ENCODE measurements at places on chromosomes 2 and 18.

DNA sequence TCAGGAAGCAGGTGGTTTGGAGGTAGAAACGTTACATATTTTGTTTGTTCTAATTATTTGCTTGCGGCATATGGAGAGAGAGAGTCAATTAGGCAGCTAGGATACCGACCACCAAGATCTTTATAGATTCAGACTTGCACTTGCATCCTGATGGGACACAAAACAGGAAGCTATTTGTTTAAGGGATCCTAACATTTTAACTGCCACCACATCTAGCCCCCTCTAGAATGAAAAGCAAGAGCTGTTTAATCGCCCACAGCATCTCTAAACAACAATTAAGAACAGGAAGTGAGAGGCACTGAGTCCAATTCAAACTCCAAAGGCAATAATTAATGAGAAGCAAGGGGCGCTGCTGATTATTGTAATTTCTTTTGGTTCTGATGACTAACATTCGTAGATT lies 182.0 kb upstream of the LINC00305 start:
- DNase-seq = no peak

DNA sequence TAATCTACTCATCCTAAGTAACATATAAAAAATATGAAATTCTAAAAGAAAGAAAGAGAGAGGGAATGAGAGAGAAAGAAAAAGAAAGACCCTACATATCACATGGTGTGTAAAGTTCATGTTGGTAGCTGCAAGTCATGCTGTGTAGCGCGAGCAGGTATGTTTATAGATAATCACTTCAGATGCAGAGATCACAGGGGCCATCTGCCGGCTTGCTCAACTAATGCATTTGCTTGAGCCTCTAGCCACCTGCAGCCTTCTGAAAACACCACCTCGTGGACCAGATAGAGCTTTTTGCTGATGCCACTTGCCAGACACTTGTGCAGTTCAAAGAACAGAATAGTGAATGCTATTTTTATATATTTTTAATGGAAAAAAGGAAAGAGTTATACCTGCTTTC lies 37.6 kb downstream of the CDH7 start:
- DNase-seq = no peak

- DNase-seq = peak; percentile 88
Measured at GRCh38 chr2:64987956-64988419, 1.2 kb upstream of the SLC1A4 start.

DNA sequence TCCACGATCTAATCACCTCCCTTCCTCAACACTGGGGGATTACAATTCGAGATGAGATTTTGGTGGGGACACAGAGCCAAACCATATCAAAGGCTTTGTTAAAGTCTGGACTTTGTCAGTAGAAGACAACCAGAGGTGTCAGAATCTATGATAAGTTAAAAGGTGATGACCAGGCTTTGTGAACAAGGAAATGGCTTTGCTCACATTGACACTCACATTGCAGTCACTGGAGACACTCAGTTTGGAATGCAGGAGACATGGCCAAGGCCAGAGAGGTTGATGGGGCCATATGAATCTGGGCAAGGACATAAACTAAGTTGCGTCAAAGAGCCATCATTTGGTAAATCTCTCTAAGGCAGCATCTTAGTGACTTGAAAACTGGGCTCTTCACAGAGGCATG lies 678.2 kb upstream of the FSHR start:
- peak; percentile 55 for DNase-seq

DNA sequence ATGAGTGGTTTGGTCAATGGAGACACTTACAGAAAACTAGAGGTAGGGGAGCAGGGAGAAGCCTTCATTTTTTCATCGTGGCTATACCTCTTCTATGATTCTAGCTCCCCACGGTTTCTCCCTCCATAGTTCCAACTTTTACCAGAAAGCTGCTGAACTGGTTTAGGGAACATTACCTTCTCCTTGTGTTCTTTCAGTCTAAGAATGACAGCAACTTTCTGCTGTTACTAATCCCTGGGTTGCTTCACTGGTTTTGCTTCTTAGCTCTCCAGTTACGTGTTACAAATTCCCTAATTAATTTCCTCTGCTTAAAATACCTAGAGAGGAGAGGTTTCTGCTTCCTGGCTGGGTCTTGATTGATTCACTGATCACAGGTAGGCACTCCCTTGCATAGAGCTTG lies 499.9 kb downstream of the SLC4A3 start:
- DNase-seq = peak; percentile 20

DNA sequence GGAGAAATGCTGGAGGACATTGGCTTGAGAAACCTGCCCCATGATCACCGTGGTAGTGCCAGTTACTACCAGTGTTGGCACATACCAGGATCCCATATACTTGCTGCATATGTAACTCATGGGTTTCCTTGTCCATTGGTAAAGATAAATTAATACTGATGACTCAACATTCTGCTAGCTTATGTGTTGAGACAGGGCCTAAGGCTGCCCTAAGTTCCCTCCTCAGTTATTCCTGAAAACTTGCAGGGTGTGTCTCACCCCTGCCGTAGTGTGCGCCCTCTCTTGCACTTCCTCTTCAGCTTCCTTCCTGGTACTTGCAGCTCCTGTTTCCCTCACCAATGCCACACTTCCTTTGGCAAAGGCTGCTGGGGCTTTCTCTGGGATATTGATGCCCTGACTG lies 4.3 kb upstream of the INO80C start:
- DNase-seq = no peak

- DNase-seq = no peak
Measured at GRCh38 chr2:138610201-138610953, 108.8 kb downstream of the SPOPL start.

DNA sequence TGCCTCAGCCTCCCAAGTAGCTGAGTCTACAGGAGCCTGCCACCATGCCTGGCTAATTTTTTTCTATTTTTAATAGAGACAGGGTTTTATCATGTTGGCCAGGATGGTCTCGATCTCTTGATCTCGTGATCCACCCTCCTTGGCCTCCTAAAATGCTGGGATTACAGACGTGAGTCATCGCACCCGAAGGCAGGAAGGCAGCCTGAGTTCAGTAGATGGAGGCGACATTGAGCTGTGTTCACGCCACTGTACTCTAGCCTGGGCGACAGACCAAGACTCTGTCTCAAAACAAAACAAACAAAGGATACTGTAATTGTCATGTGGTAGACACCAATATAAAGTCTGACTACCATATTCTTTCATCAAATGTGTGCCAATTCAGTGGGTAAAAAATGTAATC lies 500.9 kb upstream of the DSEL start:
- DNase-seq = no peak

DNA sequence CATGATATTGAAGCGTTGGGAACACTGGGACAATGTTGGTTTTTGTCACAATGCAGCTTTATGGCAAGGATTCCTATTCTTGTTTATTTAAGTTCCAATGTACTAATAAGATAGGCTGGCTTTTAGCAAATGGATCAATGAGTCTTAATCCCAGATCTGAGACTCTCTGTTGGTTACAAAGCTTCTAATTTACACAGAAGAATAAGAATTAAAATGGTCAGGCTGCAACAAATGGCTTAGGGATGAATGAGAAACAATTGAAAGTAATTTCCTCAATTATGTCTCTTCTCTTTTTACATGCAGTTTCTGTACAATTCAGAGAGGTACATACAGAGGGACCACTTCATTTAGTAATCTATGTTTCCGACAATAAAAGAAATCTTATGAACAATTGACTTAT lies 640.4 kb downstream of the NRXN1 start:
- DNase-seq = no peak

- DNase-seq = no peak
Measured at GRCh38 chr2:96113367-96113677, 3.0 kb downstream of the ADRA2B start.

DNA sequence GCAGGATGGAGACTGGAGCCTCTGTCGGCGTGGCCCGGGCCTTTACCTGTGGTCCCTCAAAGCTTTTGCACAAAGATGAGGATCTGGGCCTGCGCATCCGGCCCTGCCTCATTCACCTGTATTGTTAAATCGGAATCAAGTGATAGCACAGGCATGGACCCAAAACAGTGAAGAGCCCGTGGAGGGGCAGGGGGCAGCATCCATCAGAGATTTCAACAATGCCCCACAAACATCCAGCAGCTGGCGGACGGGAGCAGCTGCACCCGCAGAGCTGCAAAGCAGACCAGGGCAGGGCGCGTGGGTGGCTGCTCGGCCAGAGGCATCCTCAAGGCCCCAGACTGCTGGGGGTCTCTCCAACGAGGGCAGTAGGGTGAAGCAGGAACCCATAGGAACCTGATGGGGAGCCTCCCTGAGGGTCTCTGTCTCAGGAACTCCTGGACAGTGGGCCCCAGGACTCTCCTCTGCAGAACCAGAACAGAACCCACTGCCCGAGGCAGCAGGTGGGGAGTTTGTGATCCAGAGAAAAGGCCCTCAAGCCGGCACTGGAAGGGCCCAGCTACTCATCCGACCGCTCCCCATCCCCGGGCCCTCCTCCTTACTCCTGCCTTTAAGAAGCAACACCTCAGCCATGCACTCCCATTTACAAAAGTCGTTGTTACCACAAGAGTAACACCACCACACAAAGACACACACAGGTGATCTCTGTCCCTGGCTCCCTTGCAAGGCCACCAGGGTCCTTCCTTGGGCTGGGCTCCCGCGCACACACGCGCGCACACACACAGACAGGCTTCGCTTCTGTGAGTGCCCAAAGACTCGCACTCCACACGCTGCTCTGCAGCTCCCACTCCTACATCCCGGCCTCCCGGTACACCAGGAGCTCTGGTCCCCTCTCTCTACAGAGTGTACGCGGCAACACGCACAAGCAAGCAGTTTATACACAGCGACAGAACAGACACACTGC lies 28.8 kb downstream of the HDAC4 start:
- DNase-seq = no peak
